ENCODE measurements at places on chromosomes 12 and 14. TPM values are rescaled to one million over a fixed set of nuclear protein-coding genes. Genes with fewer than 3 reads are reported as not detected.

The CMA1 gene
- total RNA-seq = 0.53 TPM

The KRT79 gene
- total RNA-seq = not detected

The TRIM9 gene
- not detected for total RNA-seq

- DNase-seq = no peak
Observed at GRCh38 chr14:32121536-32121935, 44.4 kb downstream of the ARHGAP5 start.
